ENCODE measurements at places on chromosomes 2 and 18.

DNA sequence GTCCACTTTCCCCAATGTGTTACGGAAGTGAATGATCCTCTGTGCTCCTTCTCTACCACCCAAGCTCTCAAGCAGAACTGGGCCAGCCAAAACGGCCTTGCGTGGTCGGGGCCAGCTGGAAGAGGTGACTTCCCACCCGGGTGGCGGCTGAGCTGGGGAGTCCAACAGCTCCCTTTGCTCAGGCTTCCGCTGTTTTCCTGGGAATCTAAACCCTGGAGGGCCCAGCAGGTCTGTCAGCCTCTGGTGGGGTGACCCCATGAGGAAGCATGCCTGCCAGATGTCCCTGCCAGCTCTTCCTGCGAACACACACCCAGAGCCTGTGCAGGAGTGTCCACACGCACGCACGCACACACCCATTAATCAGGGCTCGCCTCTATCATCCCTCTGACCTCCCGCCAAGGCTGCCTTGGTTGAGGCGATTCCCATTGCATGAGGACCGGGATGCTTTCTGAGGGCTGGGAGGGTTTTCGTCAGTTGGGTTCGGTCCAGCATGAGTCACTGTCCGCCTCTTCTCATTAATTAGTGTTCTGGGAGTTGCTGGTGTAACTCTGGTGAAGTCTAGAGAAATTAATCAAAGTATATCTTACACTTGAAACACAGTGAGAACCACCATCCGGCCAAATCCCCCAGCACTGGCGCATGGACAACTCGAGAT lies 90.6 kb downstream of the TWIST2 start:
- no peak for DNase-seq

GRCh38 chr2:28293416-28293815 lies 99.2 kb upstream of the FOSL2 start:
- DNase-seq = no peak

- no peak for DNase-seq
Observed at GRCh38 chr2:219562049-219563020, 9.0 kb downstream of the OBSL1 start.

- DNase-seq = no peak
Observed at GRCh38 chr18:68024716-68025115, 508.2 kb upstream of the DSEL start.

GRCh38 chr2:133627741-133628140 lies 59.5 kb upstream of the NCKAP5 start:
- DNase-seq = no peak

GRCh38 chr18:75477900-75478299 lies 50.4 kb upstream of the SMIM21 start:
- DNase-seq = no peak

DNA sequence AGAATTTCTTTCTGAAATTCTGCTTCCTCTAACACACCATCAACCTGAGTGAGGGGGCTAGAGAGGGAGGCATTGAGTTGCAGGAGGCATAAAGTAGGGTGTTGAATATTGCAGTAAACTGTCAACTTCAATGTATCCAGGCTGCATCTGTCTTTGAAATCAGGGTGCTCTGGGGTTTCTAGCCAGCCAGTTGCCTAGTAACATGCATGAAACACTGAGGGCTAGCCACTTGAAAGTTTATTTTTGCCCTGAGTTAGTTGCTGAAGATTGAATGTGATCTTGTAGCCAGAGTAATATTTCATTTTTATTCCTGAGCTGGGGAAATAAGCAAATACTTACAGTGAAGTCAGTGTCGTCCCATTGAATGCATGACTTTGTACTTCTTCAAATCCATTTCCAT lies 41.9 kb downstream of the LHCGR start:
- DNase-seq = no peak

DNA sequence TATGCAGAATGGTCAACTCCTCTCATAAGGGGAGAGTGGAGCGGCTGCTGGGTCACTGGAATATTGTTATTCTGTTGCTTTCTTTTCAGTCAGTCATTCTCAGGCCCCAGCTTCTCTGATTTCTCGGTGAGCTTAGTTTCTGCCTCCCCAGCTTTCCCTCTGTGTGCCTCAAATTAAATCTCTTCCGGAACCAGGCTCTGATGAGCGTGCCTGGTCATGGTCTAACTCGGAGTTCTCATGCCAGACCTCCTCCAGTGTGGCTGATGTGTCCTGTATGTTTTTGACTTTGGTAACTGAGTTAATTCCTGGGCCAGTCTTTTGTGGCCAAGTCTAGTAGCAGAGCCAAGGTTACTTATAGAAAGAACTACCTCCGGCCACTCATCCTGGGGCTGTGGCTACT lies 4.9 kb upstream of the STK11IP start:
- DNase-seq = no peak

DNA sequence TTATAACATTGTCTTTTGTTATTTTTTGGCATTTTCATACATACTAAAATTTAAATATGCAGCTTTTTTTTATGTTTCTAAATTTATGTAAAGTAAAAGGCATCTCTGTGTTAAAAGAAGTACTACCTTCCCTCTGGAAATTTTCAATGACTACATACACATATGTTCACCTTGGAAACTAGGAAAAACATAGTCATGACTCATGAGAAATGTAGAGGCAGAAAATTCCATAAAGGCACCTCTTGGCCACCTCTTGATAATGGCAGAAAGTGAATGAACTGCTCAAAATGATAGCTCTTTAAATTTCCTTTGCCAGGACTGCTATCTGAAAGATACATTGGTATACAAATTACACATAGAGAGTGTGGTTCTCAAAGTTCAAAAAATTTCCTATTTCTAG lies 889.1 kb upstream of the ZEB2 start:
- DNase-seq = no peak

DNA sequence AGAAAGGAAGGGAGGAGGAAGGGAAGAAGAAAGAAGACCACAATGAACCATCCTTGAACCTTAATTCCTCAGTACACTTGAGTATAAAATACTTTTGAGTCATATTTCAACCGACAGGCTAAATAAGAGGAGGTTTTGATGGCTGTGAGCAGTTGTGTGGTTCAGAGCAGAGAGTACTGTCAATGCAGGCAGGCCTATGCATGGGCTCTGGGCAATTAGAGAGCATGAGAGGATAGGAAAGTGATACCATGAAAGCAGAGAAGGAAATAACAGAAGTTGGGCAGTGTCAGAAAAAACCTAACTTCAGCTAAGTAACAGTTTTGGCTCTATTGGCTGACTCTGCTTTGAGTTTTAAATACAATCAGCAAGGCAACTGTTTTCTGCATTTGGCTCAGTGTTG lies 123.6 kb upstream of the STK17B start:
- DNase-seq = no peak

GRCh38 chr2:61210332-61210981 lies 48.5 kb downstream of the C2orf74 start:
- no peak for DNase-seq

DNA sequence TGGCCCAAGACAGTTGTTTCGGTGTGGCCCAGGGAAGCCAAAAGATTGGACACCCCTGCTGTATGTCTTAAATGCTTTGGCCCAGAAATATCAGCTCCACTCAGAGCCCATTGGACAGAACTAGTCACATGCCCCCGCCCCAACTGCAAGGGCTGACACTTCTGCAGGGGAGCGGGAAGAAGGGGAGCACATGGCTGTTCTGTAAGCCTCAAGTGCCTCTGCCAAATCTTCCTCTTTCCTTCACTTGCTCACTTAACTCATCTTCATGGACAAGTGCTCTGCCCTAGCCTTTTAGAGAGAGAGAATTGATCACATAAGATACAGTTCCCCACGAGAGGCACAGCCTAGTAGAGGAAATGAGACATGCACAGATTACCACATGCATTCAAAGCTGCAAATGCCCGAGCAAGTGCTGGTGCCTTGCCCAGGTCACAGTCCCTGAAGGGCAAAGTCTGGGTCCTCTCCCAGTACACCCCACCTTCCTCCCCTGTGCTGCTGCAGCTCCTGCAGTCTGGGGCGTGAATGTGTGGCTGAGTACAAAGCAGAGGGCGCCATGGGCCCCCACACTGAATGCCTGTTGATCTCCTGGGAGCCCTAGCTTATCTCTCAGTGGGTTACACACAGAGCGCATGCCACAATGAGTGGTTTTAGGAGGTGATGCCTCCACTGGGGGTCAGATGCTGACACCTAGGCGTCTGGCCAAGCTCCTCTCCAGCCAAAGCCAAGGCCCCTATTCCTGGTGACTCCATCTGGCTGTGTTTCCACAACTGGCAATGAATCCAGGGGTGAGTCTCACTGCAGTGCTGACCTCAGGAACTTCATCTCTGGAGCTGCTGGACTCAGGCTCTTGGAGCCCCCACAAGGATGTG lies 135.3 kb downstream of the CTIF start:
- peak; percentile 46 for DNase-seq

DNA sequence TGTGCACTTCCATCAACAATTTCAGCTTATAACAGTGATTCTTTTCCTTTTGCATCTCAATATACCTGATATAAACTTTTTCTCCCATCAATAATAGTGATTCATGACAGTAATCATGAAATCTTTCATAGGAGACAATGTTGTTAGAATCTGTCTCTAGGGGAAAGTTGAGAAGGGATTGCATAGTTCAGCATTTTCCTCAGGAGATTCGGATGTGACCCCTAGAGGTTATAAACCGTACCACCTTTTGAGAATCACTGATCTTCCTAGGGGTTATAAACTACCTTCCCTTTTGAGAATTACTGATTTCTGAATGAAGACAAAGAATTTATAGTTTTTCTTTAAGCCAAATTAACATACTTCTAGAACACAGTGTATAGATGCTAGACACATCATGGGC lies 53.0 kb upstream of the GALNT3 start:
- DNase-seq = no peak
